ENCODE measurements at places on chromosomes 1 and 21. TPM values are rescaled to one million over a fixed set of nuclear protein-coding genes. Genes with fewer than 3 reads are reported as not detected.

- no peak for DNase-seq
Measured at GRCh38 chr1:162251102-162251501, 125.6 kb downstream of the SPATA46 start.

GRCh38 chr1:87329051-87329525 lies 408 bp downstream of the LMO4 start:
- peak; percentile 56 for DNase-seq

GRCh38 chr1:189775343-189775742 lies 702.3 kb downstream of the BRINP3 start:
- no peak for DNase-seq

DNA sequence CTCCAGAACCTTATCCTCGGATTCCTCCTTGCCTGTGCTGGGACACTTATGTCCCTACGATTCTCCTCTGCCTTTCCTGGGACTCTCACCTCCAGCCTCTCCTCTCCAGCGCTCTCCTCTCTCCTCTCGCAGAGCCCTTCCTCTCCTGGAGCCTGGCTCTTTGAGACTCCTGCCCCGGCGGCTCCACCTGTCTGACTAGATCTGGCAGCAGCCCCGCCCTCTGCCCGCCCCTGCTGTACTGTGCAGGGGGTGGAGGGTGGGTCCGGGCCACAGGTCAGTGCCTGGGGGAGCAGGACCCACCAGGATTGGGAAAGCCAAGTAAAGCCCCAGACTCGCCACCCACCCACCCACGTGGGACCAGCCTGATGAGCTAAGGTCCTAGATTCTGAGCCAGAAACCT lies 1.6 kb downstream of the ELOVL1 start:
- DNase-seq: peak; percentile 31

DNA sequence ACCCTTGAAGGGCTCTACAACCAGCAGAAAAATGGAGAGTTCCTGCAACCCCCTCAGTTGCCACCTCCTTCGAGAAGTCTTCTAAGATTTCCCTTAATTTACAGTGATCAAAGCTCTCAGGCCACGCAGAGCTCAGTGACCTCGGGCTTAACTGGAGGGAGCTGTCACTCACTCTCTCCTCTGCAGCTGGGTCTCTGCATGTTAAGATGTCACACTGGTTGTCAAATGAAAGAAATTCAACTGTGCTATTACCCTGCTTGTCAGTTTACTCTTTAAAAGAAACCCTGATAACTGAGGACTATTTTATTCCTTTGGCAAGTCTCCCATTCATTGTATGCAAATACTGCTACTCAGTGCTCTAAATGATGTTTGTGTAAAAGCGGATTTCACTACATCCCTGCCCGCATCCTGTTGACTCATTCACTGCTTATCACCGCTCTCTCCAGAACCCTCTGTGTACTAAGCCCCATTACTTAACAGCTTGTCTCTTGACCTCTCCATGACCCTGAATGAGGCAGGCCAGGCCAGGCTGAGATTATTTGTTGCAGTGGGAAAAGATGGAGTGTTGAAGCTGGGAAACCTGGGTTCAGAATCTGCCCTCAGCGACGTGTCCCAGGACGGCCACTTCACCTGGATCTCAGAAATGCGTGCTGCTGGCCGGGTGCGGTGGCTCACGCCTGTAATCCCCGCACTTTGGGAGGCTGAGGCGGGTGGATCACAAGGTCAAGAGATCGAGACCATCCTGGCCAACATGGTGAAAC lies 13.7 kb downstream of the DHRS3 start:
- no peak for DNase-seq

GRCh38 chr1:112061056-112061455 lies 71.6 kb upstream of the KCND3 start:
- no peak for DNase-seq

DNA sequence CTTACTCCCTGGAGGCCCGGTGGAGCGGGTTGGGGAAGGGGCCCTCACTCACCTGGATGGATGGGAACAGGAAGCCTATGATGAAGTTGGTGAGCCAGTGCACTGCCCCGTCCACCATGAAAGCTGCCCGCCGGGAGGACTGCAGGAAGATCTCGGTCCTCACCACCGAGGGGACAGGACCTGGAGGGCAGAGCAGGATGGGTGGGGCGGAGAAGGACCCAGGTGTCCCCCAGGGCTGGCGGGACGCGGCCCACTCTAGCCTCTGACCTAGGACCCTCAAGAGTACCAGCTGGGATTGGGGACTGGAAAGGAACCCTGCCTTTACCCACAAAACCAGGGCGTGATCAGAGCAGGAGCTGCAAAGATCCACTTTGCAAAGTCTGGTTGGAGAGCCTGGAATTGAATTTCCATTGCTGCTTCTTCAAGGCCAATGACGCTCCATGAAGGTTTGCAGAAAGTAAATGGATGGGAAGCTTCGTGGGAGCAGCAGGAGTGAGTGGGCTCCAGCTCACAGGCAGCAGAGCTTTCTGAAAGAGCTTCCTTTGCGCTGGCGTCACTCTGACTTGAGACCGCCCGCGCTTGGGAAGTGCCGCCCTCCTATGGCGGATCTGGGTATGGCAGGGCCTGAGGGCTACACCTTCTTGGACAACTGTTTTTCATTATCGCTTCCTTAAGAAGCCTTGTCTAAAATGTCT lies 21.4 kb downstream of the SLC2A7 start:
- DNase-seq: peak; percentile 88

DNA sequence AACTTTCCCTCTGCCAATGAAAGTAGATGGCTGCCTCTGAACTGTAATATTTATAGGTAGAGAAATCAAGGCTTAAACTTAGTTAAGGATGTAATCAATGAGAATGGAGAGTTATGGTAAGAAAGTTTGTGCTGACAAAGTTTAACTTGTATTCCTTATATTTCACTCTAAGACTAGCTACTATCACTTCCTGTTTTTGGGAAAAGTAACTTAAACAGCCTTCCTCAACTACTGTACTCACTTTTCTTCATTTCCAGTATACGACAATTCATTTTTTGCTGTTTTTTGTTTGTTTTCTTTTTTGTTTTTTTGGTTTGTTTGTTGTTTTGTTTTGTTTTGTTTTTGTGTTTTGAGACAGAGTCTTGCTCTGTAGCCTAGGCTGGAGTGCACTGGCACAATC lies 3.7 kb downstream of the RGS18 start:
- no peak for DNase-seq

DNA sequence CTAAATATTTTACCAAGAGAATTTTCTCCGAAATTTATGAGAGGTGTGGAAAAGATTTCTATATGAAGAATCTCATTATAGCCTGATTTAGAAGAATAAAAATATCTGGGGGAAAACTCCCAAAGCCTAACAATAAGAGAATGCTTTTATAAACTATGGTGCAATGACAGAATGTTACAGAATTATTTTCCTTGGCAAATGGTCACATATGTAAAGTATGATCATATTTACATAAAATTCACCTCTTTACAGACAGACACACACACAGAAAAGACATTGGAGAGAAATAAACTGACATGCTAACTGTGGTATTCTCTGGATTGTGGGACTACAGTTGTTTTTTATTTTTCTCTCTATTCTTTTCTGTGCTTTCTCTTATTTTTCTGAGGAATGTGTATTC lies 226.3 kb upstream of the USP24 start:
- no peak for DNase-seq

DNA sequence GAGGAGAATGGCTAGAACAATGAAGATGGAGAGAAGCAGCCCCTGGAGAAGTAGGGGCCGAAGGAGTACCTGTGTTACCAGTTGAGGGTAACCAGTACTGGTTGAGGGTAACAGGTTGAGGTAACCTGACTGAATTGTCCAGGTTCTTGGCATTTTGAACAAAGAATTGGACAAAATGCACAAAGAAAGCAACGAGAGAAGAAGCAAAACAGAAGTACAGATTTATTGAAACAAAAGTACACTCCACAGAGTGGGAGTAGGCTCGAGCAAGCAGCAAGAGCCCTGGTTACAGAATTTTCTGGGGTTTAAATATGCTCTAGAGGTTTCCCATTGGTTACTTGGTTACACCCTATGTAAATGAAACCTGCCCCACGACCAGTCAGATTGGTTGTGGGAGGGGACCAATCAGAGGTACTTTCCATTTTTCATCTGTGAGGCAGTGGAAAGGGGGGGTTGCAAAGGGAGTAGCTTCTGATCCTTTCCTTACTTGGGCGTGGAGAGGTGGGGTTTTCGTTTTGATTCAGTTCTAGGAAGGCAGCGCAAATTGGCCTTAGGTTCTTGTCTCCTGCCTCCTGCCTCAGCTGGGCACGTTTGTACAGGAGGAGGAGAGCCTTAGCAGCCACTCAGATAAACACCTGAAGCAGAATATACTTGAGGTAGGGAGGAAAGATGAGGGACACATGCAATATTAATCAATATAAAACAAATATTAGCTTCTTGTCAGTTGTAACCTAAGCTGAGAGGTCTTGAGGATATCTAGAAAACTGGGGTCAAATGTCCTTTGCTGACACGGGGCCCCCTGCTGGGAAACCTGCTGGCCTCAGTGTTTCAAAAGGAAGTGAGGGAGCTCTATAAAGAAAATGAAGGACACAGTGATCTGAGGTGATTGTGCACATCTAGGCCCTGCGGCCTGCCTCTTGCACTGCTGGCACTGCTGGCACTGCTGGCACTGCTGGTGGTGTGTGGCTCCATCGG lies 14.3 kb upstream of the LSM10 start:
- DNase-seq: no peak

DNA sequence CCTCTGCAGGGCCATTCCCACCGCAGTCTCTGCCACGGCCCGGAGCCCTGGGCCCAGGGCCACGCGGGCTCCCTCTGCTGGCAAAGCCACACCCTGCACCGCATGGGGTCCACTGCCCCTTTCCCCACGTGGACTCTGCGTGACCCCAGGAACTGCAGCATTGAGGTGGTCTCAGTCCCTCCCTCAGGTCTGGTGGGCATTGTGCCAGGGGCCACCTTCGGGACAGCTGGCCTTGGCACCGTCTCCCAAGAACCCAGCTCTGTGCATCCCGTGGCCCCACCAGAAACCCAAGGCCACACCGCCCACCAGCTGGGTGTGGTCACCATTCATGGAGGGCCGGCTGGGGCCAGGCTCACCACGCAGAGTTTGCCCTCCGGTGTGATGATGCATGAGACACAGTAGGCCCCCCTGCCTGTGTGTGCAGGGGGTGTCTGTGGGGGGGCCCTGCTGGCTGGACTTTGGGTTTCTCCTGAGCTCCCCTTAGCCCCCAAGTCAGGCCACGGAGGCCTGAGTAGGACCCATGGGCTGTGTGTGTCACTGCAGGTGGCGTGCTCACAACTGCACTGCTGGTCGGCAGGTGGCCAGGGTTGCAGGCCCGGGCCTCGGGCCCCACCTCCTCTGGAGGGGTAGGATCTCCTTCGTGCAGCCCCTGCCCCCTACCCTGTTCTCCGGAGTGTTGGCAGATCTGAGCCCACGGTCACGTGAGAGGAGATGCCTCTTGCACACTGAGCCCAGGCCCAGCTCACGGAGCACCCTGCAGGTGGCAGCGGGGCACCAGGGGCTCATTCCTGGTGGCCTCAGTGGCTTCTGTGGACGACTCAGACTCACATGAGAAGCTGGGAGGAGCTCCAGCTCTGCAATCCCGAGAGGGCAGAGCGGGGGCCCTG lies 5.8 kb downstream of the VWA1 start:
- peak; percentile 52 for DNase-seq

GRCh38 chr1:6207075-6207885 lies 1.4 kb downstream of the RNF207 start:
- no peak for DNase-seq

DNA sequence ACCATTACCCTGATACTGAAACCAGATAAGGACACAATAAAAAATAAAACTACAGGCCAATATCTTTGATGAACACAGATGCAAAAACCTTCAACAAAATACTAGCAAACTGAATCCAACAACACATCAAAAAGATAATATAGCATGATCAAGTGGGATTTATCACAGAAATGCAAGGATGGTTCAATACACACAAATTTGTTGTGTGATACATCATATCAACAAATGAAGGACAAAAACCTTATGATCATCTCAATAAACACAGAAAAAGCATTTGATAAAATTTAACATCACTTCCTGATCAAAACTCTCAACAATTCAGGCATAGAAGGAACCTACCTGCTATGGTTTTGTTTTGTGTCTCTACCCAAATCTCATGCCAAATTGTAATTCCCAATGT lies 74.3 kb upstream of the VANGL1 start:
- no peak for DNase-seq

- DNase-seq: no peak
Measured at GRCh38 chr1:39657402-39657801, 14.5 kb downstream of the NT5C1A start.

GRCh38 chr1:214801191-214801590 lies 198.2 kb downstream of the CENPF start:
- DNase-seq: no peak

GRCh38 chr1:16017461-16018303 lies at the start of gene HSPB7:
Gene HSPB7 (minus strand): TSS chr1:16018043. CDS start chr1:16017963, 80 bp downstream.
- DNase-seq: peak; percentile 33

DNA sequence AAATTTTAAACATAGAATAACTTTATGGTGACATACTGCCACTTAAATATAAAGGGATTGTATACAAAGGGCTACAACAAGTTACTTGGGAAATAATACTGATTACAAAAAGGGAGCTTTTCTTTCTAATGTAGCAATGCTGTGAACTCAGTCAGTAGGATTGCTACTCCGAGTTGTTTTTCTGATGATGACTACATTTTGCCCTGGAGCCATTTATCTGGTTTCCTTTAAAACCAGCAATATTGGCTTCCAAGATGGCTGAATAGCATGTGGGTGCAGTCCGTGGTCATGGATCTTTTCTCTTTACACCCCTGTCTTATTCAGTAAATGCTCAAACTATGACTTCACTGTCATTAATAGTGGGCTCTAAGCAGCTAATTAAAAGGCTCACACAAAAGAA lies 92.6 kb upstream of the NEK7 start:
- DNase-seq: no peak

- no peak for DNase-seq
Measured at GRCh38 chr1:68220420-68220819, 11.9 kb downstream of the WLS start.

DNA sequence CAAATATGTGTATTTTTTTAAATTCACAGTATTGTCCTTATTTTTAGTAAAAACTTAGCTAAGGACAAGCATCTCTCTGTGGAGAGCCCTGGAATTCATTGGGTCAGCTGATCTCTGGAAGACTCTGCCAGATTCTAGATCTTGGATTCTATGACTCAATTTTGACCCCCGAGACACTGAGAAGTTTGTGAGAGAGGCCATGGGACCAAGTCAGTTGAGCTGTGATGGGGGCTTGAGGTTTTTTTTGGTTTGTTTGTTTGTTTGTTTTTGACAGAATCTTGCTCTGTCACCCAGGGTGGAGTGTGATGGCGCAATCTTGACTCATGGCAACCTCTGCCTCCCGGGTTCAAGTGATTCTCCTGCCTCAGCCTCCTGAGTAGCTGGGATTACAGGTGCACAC lies 13.5 kb downstream of the SHISA4 start:
- DNase-seq: no peak

Gene DCST1
- total RNA-seq: not detected

Gene TMOD4
- total RNA-seq: 2.4 TPM

Gene FAM163A
- total RNA-seq: not detected

Gene FCGR3A
- not detected for total RNA-seq

Gene TRIM46
- 3.9 TPM for total RNA-seq

Gene MTOR
- 58.6 TPM for total RNA-seq

Gene ZNHIT6
- 20.4 TPM for total RNA-seq

Gene KRTAP21-2
- total RNA-seq: not detected

Gene CYP2J2
- total RNA-seq: not detected

Gene NID1
- not detected for total RNA-seq

Gene IQGAP3
- total RNA-seq: 28.7 TPM

Gene ACTL8
- not detected for total RNA-seq

Gene OR6N1
- not detected for total RNA-seq

Gene LYPD8
- not detected for total RNA-seq

Gene TDRD5
- total RNA-seq: not detected
